ENCODE measurements at places on chromosomes 2 and 18.

- DNase-seq, result no peak
Measured at GRCh38 chr2:70477441-70477844, 76.2 kb downstream of the TGFA start.

GRCh38 chr2:60710707-60711106 lies 45.4 kb upstream of the PAPOLG start:
- DNase-seq, result peak; percentile 19

DNA sequence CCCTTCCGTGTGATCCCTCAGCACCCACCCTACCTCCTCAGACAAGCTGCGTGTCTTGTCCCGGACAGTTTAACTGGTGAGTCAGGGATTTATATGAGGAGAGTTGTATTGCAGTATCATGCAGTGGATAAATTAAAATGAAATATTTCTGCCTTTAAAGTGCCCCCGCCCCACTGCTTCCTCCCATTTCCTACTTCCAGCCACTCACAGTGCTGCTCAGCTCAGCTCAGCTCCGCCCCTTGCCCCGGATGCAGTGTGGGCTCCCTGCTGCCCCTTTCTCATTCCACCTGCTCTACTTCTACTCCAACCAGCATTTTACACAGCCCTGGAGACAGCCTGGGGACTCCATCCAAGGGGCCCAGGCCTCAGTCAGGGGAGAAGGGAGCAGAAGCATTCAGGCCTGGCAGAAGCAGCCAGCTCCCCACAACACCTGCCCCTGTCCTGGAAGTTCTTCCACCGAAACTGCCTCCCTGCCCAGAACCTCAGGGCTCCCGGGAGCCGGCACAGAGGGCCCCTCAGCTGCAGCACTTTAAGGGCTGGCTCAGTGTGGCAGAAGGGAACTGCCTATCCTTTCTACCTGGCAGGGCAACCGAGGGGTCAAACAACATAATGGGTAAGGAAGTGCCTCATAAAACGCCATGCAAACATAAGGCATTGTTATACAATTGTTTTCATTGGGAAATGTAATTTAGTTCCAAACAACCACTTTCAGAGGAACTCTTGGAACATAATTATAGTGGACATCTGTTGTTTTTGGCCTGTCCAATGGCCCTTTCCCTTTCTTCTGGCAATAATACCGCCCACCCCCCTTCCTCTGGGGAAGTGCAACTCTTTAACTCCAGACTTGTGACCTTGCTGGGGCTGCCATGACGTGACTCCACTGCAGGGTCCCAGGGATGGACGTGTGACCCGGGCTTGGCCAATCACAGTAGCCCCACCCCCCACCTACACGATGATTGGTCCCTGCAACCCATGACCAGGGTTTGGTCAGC lies 102.3 kb downstream of the LIPG start:
- DNase-seq, result no peak

GRCh38 chr18:44835703-44836102 lies 155.0 kb downstream of the SETBP1 start:
- DNase-seq, result no peak

GRCh38 chr18:77700051-77700450 lies 450.4 kb downstream of the GALR1 start:
- no peak for DNase-seq

- DNase-seq, result peak; percentile 38
Measured at GRCh38 chr2:28406276-28407096, 13.8 kb downstream of the FOSL2 start.

DNA sequence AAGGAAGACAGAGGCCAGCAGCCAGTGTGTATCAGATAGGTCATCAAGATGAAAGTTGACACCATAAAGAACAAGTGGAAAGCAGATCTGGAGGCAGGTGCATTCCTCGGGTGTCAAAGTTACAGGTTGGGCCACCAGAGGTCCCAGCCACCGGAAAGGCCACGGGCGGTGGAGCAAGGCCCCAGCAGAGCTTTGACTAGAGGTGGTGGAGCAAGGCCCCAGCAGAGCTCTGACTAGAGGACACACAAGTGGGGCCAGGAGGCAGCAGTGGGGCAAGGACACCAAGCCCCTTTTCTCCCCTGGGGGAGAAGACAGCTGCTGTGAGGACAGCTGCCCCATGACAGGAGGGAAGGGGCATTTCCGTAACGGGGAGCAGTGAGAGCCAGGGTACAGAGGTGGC lies 115.1 kb downstream of the GYPC start:
- no peak for DNase-seq

- DNase-seq, result no peak
Measured at GRCh38 chr2:12642859-12643258, 73.9 kb upstream of the TRIB2 start.

GRCh38 chr2:149430743-149431736 lies 100.7 kb downstream of the LYPD6 start:
- no peak for DNase-seq

DNA sequence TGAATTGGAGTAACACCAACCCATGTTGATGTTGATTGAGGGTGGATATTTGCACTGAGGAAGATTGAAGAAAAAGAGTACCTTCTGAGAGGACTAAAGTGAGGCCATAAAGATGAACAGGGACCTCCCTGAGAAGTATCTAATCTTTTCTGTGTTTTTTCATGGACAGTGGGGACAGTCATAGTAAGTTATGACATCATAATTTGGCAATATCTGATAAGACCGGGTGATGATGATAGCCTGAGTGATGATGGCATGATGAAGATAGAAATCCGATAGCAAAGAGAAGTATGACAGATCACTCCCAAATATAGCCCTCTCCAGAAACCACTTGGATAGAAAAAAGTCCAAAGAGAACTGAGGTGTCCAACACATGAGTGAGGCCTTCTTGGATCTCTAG lies 2.2 kb upstream of the ATP5MC3 start:
- no peak for DNase-seq

DNA sequence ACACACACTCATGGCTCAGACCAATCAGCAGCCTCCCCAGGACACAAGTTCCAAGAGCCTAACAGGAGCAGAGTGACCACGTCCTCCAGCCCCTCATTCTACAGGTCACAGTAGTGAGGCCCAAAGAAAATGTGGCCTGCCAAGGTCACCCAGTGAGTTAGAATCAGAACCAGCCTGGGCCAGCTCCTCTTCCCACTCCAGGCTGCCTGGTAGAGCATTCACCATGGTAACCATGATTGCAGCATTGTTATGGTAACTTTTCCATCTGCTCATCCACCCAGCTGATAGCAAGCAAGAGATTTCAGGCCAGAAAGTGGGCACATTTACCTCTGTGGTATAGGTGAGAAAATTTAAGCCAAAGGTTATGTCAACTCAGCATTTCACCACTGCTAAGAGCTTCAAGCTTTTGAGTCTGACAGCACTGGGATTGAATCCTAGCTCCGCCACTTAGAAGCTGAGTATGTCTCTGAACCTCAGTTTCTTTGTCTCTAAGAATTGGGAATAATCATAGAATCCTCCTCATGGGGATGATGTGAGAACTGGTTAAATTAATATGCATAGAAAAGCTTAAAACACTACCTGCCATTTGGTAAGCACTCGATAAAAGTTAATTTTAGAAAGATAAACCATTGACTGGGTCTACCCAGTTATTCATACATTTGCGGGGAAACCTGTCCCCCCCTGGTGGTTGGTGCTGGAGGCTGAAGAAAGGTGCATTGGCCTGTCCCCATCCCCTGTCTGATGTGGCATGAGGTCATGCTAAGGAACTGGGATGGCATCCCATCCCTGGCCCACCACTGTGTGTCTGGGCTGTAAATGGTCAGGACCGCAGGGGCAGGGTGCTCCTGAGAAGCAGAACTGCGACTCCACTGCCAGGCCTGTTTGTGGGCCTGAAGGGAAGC lies 181.5 kb downstream of the KLHL29 start:
- peak; percentile 26 for DNase-seq

DNA sequence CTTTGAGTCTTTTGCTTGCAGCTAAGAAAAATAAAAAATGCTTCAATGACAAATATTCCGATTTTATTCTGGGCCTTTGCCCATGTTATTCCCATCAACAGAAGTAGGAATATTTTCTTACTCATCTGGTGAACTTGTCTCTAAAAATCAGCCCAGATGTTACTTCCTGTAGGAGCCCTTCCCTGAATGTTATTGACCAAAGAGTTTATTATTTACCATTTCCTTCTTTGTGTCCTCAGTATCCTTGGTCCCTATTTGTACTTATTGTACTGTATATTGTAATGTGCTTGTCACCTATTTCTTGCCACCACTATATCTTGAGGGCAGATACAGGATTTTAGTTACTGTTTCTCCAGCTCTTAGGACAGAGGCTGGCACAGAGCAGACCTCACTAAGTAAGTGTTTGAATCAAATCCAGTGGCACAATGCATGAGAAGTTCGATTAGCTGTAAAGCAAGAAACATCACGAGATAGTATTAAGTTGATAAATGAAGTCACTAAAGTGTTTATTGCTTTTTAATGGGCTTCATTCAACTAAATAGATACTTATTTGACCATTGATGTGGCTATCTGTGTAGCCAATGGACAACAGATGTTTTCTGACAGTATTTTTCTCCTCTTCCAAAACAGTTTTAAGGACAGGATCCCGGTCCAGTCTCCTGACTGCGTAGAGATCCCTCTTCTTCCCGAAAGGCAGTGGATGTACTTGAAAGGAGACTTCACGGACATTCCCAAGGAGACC lies 109.1 kb downstream of the DDX1 start:
- no peak for DNase-seq

- DNase-seq, result no peak
Measured at GRCh38 chr18:1528964-1529509, 624.4 kb downstream of the ADCYAP1 start.
